ENCODE measurements at places on chromosomes 5 and 9. TPM values are rescaled to one million over a fixed set of nuclear protein-coding genes. Genes with fewer than 3 reads are reported as not detected.

GRCh38 chr5:35861718-35862117, 5.0 kb downstream of the IL7R start:
- H3K4me3 ChIP-seq, result no peak overlapping the region
- no peaks in the 10 kb centered on the region for H3K27me3 ChIP-seq
- no peaks in the 10 kb centered on the region for H3K4me1 ChIP-seq

DNA sequence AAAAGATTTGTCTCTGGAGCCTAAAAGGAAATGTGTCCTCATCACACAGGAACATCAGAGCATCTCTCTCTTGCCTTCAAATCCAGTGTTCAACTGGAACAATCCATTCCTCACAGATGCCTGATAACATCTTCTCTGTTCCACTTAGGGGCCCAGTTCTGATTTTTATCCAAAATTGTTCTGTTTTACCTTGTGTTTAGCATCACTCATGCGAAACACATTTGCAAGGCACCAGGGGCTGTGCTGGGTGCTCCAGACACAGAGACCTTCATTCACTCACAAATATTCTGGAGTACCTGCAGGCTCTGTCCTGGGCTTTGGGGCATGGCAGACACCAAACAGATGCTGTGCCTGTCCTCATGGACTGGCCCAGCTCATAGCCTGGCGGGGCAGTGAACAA, 13.8 kb downstream of the GABBR2 start:
- H3K27me3 ChIP-seq, result no peaks in the 10 kb centered on the region
- no peak for DNase-seq
- no peak overlapping the region for H3K4me3 ChIP-seq
- no peaks in the 10 kb centered on the region for H3K4me1 ChIP-seq
- no peaks in the 10 kb centered on the region for H3K36me3 ChIP-seq

DNA sequence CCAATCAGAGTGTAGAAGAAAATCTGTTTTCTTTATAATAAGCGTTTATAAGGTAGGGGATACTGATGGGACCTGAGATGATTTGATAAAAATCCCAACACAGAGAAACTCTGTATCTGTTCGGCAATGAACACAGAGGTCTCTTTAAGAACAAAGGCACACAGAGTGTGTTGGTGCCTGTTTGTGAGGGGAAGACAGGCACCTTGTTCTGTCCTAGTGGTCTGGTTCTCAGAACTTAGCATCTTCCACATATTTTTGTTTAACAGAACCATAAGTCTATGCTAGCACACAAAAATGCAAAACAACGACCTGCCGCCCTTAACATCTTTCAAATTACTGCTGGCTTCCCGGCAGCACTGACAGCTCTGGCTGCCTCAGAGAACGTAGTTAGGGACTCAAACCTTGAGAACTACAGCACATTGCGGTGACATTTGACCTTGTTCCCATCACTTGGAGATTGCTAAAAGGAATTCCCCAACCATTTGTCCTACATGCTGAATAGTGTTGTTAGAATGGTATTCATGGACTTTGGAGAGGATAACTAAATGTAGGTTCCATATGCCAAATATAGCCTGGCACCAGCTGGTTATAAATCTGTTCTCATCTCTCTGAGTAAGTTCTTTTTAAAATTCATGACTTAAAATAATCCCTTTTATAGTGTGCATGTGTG, 871.7 kb upstream of the TYRP1 start:
- H3K27me3 ChIP-seq, result no peaks in the 10 kb centered on the region
- H3K4me3 ChIP-seq, result no peak overlapping the region
- no peaks in the 10 kb centered on the region for H3K4me1 ChIP-seq
- no peaks in the 10 kb centered on the region for H3K36me3 ChIP-seq
- H3K27ac ChIP-seq, result no peak overlapping the region
- no peak for DNase-seq

Gene TLE4
- 19.7 TPM for total RNA-seq

- H3K36me3 ChIP-seq, result no peaks in the 10 kb centered on the region
- H3K27ac ChIP-seq, result no peak overlapping the region
- DNase-seq, result no peak
- H3K27me3 ChIP-seq, result no peaks in the 10 kb centered on the region
- no peak overlapping the region for H3K4me3 ChIP-seq
These were observed 366.5 kb downstream of the CHSY3 start for GRCh38 chr5:130270786-130271185.

Gene ZNF169
- total RNA-seq, result 6.6 TPM

- no peak overlapping the region for H3K4me3 ChIP-seq
- DNase-seq, result no peak
- H3K27ac ChIP-seq, result no peak overlapping the region
- no peaks in the 10 kb centered on the region for H3K27me3 ChIP-seq
These were observed 62.6 kb downstream of the NEK6 start for GRCh38 chr9:124320062-124320973.

- H3K27me3 ChIP-seq, result no peaks in the 10 kb centered on the region
- H3K27ac ChIP-seq, result no peak overlapping the region
- DNase-seq, result no peak
- H3K4me1 ChIP-seq, result no peaks in the 10 kb centered on the region
These were observed 30.9 kb upstream of the SLC46A2 start for GRCh38 chr9:112921549-112921948.

DNA sequence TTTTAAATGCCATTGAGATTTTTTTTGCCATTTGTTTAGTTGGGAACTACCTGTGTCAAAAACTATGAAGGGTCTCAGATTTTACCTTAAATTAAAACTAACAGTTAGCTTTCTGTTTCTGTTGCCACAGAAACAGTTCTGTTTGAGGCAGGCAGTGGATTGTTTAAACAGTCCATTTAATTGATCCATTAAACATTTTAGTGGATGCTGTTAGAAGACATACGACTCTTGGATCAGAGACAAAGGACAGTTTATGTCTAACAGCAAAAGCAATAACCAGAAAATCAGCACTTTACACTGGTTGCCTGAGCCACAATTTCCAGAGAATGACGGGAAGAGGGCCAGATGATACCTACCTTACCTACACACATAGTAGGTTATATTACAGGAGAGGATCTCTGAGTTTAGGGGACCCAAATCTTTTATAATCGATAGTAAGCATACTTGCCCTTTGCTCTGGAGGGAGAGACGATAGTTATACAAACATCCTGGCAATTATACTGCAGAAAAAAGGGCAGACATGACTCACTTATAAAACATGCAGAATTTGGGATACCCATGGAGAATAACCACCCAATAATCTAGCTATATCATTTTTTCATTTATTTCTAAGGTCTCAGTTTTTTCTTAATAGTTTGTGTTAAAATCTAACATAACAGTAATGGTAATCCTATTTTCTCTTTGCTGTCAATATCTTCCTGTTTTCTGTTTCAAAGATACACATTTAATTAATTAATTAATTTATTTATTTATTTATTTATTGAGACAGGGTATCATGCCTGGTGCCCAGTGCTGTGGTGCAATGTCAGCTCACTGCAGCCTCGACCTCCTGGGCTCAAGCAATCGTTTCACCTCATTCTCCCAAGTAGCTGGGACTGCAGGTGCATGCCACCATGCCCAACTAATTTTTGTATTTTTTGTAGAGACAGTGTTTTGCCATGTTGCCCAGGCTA, 136.7 kb upstream of the TNFAIP8 start:
- H3K36me3 ChIP-seq, result peaks cover 3% of the 10 kb centered on the region
- H3K4me3 ChIP-seq, result no peak overlapping the region
- H3K27ac ChIP-seq, result no peak overlapping the region
- H3K27me3 ChIP-seq, result no peaks in the 10 kb centered on the region

DNA sequence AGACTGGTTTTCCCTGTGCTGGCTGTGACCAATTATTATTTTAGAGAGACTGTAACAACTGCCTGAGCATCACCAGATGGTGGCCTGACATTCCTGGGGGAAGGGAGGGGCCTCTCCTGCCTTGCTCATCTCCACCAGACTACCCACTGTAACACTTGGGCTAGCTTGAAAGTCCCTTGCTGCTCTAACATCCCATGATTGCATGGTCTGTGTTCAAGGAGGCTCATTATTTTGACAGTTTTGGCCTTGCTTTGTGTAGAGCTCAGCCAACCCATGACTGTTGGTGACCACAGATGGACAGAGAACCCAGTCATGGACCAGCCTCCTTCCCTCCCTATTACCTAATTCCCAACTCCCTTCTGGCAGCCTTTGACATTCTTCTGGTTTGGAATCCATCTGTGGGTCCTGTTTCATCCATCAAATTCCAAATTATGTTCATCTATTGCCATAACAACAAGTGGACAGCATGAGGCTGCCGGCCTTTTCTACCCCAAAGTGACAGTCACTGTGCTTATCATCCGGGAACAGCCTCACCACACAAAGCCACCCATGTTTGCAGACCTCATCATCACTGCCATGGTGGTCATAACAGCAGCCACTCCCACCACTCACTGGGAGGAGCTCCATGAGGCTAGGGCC, 49.0 kb upstream of the ICE1 start:
- no peak overlapping the region for H3K27ac ChIP-seq
- H3K27me3 ChIP-seq, result no peaks in the 10 kb centered on the region
- no peak overlapping the region for H3K4me3 ChIP-seq

GRCh38 chr9:20599195-20599594, 23.1 kb downstream of the MLLT3 start:
- H3K4me1 ChIP-seq, result peaks cover 6% of the 10 kb centered on the region
- H3K36me3 ChIP-seq, result no peaks in the 10 kb centered on the region
- H3K4me3 ChIP-seq, result no peak overlapping the region
- no peak overlapping the region for H3K27ac ChIP-seq
- DNase-seq, result no peak

- no peak overlapping the region for H3K4me3 ChIP-seq
- no peaks in the 10 kb centered on the region for H3K4me1 ChIP-seq
- DNase-seq, result no peak
These were observed 145.7 kb downstream of the CFAP90 start for GRCh38 chr5:7705261-7705660.

Gene FGF18
- 0.81 TPM for total RNA-seq

Gene BAG1
- total RNA-seq, result 30.6 TPM

- no peaks in the 10 kb centered on the region for H3K36me3 ChIP-seq
- H3K4me1 ChIP-seq, result peaks cover 29% of the 10 kb centered on the region
- H3K4me3 ChIP-seq, result no peak overlapping the region
- no peak overlapping the region for H3K27ac ChIP-seq
- no peaks in the 10 kb centered on the region for H3K27me3 ChIP-seq
These were observed 52.5 kb downstream of the OXCT1 start for GRCh38 chr5:41817625-41818301.

Gene SLC6A18
- not detected for total RNA-seq

DNA sequence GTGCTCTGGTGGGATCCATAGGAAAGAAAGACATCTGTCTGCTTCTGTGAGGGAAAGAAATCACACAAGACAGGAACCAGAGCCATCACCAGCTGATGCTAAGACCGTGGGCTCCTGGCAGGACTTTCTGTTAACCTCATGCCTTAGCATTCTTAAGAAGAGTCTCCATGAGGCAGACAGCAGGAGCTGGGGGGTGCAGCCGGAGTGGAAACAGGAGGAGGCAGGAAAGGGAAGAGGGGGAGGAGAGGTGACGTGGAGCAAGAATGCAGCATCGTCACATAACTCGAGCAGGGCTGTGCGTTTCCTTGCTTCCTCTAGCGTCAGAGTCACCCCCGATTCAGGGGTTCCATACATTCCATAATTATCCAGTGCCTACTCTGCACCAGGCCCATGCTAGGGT, 53.6 kb downstream of the ERGIC1 start:
- H3K36me3 ChIP-seq, result no peaks in the 10 kb centered on the region
- peaks cover 85% of the 10 kb centered on the region for H3K4me1 ChIP-seq
- no peak for DNase-seq
- peak overlapping the region; percentile 94 for H3K27ac ChIP-seq
- H3K27me3 ChIP-seq, result no peaks in the 10 kb centered on the region

Gene DND1
- 0.54 TPM for total RNA-seq

DNA sequence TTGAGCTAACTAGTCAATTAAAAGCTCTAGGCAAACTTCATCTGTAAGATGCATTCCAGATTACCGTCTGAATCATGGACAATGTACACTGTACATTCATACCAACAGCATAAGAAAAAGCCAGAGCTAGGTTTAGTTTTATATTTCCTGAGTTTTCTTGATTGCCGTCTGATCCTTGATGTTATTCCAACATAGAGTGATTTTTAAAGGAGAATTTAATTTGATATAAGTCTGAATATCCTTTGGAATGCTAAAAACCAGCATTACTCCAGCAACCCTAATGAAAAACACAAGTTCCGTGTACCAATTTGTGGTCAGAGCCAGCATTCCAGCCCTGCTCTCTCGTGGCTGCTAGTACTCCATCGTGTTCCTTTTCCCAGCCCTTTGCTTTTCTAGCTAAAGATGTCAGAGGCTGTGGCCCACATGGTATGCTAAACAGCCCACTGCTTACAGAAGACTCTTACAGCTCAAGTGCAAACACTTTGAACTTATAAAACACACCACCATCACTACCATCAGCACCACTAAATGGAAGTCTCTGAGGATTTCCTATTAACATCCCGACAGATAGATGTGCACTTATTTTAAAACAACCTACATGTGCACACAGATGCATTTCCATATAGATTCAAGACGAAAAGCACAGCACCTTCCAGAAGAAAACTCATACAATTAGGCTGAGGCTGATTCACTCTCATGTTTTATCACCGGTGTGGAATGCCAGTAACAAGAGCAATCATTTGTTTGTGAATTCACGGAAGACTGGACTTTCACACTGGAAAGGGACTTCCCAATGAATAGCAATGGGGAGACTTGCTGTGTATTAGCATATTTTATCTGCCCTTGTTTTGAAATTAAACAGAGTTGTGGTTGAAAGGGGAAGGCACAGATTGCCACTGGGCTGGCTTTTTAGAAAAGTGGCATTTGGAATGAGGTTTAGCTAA, 246.9 kb upstream of the GAS1 start:
- DNase-seq, result no peak
- no peaks in the 10 kb centered on the region for H3K27me3 ChIP-seq
- H3K36me3 ChIP-seq, result no peaks in the 10 kb centered on the region
- no peak overlapping the region for H3K4me3 ChIP-seq

- peak overlapping the region; percentile 68 for H3K27ac ChIP-seq
- H3K4me1 ChIP-seq, result peaks cover 21% of the 10 kb centered on the region
- H3K36me3 ChIP-seq, result peaks cover 9% of the 10 kb centered on the region
- no peak overlapping the region for H3K4me3 ChIP-seq
These were observed 79.3 kb downstream of the TLE1 start for GRCh38 chr9:81609782-81610739.

- H3K36me3 ChIP-seq, result no peaks in the 10 kb centered on the region
- H3K27me3 ChIP-seq, result no peaks in the 10 kb centered on the region
- no peak for DNase-seq
- no peaks in the 10 kb centered on the region for H3K4me1 ChIP-seq
These were observed 75.7 kb downstream of the WNK2 start for GRCh38 chr9:93259490-93260262.

Data from thoracic aorta (tissue), 2 donors.